Stimulated activated memory B cell treated with anti-CD40 and anti-IgM and Interleukin-4, amounts not matched to agents 10 μg/mL and 1 μg/mL and 100 μg/mL, for 72 hours (primary cell): ENCODE measurements at places on chromosomes 1 and 21.

GRCh38 chr21:34182436-34182835 lies 109.1 kb downstream of the MRPS6 start:
- ATAC-seq: no peak

- no peak for ATAC-seq
Measured at GRCh38 chr1:70779571-70779970, 268.0 kb downstream of the PTGER3 start.

DNA sequence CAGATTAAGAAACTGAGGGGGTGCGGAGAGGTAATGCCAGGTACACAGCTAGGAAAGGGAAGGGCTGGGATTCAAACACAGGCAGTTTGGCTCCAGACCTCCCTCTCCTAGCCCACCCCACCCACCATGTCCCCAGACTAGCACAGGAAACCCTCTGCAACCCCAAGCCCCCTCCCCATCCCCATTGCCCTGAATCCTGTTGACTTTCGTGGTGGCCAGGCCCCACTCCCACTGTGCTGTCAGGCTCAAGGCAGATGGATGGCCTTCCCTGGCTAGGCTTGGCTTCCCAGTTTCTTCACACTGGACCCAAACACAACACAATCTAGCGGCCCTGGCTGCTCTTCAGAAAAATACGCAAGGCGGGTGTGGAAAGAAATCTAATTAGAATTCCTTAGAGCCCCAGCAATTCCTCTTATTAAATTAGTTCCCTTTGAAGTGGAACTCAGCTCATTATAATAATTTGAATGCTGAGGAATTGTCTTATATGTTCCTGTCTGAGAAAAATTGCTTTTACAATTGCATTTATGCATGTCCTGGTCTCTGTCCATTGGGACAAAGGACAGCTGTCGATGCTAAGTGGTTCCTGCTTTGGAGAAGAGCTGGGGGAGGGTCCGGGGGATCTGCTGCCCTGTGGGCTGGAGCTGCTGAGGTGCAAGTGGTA lies 97.4 kb downstream of the SYF2 start:
- no peak for ATAC-seq

DNA sequence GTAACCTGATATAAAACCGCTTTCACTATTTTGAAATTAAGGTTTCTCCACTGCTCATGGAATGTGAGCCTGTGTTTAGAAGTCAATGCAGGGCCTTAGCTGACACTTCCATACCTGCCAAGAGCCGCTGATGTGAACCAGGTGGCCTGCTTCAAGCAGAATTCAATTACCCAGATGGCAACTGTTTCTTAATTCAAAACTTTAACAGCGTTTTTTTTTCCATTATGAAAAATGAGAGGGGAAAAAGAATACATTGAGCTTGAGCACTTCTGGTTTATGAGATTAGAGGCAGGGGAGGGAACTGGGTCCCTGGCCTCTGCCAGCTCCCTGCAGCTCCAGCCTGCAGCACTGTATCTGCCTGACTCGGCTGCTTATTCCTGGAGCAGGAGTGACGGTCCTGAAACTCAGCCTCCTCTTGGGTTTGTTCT lies 7.7 kb upstream of the ATP1A1 start:
- no peak for ATAC-seq

GRCh38 chr1:232682248-232682647 lies 52.3 kb upstream of the SIPA1L2 start:
- no peak for ATAC-seq

DNA sequence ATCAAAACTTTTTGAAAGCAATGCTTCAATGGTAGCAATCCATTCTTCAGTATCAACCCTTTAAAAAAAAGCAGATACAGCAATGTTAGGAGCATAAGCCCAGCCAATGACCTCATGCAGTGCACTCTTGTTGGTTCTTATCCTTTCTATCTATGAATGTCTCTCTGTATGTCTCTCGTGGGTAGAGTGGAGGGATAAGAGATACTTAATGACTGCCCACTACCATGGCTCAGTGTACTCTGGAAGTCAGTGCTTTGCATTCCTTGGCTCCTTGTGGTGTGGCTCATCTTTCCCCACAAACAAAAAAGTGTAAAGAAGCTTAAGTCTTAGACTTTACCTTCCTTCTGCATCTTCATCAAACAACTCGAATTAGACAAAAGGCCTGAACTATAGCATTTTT lies 50.3 kb downstream of the PCSK9 start:
- ATAC-seq: no peak

DNA sequence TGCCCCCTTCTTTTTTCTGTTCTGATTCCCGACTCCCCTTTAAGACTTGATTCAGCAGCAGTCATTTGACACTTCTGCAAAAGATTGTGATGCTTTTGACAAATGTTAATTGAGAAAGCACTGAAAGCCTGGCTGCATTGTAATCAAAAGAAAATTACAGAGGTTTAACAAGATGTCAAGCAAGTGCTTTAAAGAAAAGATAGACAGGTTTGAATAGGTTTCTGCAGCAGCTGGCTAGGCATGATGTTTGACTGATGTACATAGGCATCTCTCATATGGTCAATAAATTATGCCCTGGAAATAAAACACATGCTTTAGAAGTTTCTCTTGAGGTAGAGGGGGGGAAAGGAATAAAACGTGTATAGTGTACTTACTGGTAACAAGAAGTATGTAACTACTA lies 147.8 kb downstream of the ADGRL2 start:
- ATAC-seq: no peak

DNA sequence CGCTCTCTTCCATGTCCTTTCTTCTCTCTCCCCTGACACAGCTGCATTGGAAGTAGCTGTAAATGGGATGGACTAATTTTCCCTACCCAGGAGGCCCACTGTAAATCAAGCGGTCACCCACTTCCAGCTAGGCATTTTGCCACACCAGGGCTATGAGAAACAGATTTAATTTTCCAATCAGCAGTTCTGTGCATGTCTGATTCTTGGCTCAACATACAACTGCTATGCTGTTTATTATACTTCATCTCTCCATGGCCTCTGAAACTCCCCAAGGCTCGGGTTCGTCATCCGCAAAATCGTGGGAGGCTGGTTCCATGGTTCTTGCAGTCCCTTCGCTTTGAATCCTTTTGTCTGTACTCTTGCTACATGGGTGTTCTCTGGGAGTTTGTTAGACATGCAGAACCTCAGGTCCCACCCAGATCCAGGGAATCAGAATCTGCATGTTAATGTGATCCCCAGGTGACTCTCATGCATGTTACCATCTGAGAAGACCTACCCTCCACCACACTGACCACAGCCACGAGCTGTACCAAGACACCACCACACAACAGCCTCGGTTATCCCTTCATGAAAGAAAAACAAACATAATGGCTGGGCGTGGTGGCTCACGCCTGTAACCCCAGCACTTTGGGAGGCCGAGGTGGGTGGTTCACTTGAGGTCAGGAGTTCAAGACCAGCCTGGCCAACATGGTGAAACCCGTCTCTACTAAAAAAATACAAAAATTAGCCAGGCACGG lies 190.5 kb downstream of the GABPA start:
- no peak for ATAC-seq

DNA sequence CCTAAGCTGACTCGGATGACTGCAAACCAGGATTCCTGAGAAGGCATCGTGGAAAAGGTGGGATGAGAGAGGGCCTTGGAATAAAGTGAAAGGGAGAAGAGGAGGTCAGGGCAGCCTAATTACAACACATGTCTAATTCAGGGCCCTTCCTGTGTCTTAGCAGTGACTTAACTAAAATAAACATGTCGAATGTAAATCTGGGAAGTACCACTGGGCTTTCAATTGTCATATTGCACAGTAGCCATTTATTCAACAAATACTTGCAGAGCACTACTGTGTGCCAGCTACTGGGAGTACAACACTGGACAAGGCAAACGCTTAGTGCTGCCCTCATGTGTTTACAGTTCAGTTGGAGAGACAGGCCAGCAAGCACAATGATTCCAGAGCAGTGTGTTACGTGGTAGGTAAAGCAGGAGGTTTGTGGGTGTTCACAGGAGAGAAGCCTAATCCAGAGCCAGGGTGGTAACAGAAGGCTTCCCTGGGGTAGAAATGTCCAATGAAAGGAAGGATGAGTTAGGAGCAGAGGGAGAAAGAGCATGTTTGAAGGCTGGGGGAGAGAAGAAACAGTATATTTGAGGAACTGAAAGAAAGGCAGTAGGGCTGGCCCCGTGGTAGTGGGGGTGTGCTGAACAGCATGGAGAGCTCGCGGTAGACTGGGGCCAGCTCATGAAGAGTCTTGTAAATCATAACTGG lies 38.0 kb upstream of the RASAL2 start:
- ATAC-seq: peak; percentile 88

DNA sequence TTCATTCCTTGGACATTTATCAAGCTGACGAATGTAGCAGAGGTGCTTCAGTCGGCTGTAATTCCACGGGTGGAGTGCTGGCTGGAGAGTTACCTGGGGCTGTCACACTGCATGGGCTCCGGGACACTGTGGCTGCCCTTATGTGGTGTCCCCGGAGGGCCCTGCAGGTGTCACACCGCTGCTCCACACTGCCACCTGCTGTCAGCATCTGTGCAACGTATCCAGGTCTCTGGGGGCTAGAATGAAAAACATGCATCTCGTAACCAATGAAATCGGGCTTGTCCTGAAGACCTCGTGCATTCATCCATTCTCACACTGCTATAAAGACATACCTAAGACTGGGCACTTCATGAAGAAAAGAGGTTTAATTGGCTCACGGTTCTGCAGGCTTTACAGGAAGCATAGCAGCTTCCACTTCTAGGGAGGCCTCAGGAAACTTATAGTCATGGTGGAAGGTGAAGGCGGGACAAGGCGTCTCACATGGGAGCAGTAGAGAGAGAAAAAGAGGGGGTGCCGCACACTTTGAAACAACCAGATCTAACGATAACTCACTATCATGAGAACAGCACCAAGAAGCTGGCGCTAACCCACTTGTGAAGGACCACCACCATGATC lies 46.7 kb upstream of the PCBP3 start:
- ATAC-seq: peak; percentile 79

DNA sequence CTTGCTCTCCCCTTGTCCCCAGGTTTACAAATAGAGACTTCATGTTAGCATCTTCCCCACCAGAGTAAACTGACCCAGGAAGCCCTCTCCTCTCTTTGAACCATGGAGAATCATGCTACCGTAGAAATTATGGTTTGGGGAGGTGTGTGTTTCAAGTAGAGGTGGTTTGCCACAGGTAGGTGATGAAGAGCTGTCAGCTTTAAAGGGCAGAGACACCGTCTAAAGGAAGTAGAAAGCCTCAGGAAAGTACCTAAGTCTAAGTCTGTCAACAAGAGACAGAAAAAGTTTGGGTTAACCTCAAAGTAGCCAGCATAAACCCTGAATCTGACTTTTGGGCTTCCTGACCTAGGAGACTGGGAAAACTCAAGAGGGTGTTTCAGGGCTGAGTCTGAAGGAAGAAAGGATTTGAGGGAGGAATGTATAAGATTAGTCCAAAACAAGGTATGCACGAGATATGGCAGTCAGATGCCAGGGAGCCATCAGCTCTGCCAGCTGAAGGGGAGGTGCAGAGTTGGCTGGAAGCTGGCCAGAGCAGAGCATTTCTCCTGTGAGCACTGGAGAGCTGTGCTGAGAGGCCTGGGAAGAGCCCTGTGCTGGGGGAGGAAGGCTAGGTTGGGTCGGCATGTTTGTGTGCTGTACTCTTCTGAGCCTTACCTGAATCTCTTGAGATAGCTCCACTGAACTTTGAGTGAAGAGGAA lies 14.3 kb downstream of the ADAMTSL4 start:
- ATAC-seq: peak; percentile 62

GRCh38 chr1:92065042-92065441 lies 10.2 kb downstream of the SETSIP start:
- no peak for ATAC-seq

DNA sequence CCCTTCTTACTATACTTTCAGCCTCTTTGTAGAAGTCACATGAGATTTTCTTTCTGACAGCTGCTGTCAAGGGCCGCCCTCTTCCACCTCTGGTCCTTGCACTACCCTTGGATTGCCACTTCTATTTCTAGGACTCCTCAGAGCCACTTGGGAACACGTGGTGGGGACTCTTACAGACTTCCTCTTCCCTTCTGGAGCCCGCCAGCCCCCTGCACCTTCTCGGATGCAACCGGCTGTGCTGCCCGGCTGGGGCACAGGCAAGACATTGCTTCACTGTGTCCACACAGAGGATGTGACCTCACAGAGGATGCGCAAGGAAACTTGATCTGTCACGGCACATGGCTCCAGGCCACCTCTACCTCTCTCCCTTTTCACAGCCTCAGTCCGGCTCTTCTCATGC lies 2.4 kb upstream of the IKBKE start:
- ATAC-seq: no peak

- ATAC-seq: no peak
Measured at GRCh38 chr1:231395076-231395997, 26.8 kb downstream of the EGLN1 start.

DNA sequence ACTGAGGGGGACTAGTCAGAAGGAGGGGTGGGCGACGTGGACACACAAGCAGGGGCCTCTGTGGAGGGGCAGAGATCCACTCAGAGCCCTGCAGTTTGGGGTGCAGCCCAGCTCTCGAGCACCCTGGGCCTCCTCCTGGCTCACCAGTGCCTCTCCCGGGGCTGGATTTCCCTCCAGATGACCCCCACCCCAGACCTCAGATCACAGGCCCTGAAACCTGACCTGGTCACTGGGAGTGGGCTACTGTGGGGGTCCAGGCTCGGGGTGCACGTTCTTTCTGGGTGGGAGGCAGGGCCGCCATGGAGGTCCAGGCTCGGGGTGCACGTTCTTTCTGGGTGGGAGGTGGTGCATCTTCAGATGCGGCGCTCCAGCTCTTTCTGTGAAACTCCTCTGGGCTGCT lies 10.3 kb upstream of the LHX4 start:
- ATAC-seq: no peak

GRCh38 chr1:79519084-79519760 lies 512.7 kb upstream of the ADGRL4 start:
- ATAC-seq: no peak

- ATAC-seq: no peak
Measured at GRCh38 chr1:30879940-30880677, 28.4 kb downstream of the SDC3 start.

DNA sequence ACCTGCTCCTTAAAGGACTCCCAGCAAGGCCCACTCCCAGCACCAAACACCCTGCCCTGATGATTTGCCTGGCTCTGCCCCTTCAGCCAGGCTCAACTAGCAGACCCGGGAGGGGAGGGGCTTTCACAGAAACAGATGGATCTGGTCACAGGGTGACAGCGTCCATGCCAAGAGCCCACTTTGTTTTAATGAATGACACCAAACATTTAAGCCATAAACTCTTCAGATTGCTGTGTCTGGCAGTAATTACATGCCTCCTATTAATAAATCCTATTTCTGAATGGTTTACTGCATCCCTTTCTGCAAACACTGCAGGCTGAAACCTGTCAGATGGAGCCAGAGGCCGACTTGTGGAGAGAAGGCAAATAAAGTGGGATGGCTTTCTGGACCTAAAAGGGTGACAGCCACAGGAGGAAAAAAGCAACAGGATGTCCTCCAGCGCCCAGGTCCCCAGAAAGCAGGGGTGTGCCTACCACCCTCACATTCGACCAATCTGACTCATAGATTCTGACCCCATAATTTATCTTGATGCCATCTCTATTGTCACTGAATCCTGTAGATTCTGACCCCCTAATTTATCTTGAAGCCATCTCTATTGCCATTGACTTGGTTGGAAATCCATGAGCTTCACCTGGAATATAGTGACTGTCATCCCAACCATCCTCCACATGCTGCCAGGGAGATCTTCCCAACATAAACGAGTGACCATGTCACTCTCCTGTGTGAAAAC lies 200.9 kb downstream of the PLPP3 start:
- ATAC-seq: no peak

GRCh38 chr1:82894635-82895034 lies 1093.9 kb downstream of the ADGRL2 start:
- no peak for ATAC-seq
